IPS DF 19.7 (cell line): ENCODE measurements at places on chromosomes 7 and 10.

DNA sequence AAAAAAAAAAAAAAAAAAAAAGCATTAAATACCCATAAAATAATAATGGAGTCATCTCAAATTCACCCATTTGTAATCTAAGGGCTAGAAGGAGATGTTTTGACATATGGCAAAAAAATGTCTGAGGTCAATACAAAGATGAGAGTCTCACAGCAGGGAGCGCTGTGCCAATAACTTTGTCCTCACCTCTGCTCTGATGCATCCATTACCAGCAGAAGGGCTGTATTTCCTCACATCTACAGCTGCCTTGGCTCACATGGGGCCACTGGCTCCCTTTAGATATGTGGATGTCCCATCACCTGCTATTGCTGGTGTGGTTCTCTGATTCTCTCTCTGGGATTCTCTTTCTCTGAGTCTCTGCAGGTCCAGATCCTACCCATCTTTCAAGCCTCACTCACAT is 90.3 kb upstream of the FAM133B start:
- DNase-seq, result no peak

DNA sequence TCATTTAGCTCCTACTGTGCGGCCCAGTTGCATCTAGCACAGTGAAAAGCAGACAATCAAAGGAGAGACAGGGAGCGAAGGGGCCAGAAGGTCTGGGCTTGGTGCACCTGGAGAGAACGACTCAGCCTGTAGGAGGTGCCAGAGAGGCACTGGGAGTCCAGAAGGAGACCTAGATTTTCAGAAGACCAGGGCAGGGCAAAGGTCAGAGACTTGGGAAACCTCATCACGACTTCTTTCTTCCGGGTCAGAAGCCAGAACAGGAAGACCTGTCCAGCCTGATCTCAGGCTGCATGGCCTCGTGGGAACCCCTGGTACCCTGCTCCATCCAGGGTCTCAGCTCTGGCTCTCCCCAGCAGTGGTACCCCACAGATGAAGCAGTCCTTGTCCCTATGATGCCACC is 5.2 kb downstream of the AGAP3 start:
- DNase-seq, result no peak

DNA sequence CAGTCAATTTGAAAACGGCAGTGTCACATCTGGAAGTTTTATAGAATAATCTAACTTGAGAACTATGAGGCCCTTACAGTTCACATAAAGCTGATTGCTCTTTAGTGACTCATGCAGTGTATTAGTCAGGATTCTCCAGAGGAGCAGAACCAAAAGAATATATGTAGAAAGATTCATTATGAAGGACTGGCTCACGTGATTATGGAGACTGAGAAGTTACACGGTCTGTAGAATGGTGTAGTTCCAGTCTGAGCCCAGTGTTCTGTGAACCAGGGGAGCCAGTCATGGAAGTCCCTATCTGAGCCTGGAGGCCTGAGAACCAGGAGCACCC is 21.5 kb downstream of the RBM33 start:
- DNase-seq, result no peak

GRCh38 chr10:47388879-47389278 is 4.8 kb upstream of the ZNF488 start:
- no peak for DNase-seq

- no peak for DNase-seq
These were observed 29.0 kb downstream of the TIMM23 start for GRCh38 chr10:46001187-46001756.

GRCh38 chr7:106421181-106421762 is 136.5 kb upstream of the NAMPT start:
- no peak for DNase-seq

DNA sequence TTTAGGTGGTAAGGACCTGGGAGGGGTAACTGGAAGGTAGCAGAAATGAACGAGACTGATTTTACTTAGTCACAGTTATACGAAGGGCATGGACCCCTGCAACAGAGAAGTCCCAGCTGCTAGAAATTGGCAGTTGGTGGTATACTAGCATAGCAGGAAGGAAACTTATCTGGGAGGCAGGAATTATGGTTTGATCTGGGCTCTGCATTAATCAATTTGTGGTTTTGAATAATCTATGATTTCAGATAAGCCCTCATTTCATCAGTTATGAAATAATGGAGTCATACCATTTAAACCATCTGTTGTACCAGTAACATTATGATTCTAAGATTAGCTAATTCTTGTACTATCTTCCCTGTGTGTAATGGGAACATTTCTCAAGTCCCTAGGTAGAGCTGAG is 54.0 kb upstream of the TMEM229A start:
- DNase-seq, result no peak
